ENCODE measurements at places on chromosomes 2 and 18.

DNA sequence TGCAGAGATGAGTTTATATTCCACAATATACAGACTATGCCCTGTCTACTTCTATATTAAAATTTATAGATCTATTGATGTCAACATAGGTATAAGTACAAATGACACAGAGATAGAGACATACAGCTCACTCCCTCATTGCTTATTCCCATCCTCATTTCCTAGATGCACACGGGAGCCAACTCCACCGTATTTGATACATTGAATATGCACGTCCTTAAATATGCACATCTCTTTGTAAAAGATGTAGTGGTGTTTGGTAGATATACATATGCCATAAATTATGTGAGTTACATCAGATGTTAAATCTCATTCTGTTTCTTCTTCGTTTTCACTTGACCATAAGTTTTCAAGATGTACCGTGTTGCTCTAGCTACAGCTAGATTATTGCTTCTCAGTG lies 179.2 kb upstream of the RAB6C start:
- DNase-seq: no peak

GRCh38 chr18:11944252-11944651 lies 36.1 kb upstream of the MPPE1 start:
- no peak for DNase-seq

DNA sequence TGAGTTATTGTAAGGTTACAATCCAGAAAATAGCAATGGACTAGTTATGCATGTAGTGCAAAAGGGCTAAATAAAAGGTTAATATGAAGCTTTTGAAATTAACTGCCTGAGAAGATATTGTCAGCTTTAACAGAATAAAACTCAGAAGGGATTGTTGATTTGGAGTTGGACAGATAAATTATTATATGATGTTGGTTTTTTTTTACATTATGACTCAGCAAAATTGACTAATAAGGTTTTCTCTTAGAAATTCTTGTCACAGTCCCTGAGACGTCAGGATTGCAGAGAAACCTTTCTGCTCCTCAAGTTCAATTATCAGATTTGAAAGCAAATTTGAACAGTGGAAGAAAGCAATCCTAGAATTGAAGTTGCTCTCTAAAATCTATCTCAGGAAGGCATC lies 946.9 kb downstream of the CBLN2 start:
- DNase-seq: no peak

DNA sequence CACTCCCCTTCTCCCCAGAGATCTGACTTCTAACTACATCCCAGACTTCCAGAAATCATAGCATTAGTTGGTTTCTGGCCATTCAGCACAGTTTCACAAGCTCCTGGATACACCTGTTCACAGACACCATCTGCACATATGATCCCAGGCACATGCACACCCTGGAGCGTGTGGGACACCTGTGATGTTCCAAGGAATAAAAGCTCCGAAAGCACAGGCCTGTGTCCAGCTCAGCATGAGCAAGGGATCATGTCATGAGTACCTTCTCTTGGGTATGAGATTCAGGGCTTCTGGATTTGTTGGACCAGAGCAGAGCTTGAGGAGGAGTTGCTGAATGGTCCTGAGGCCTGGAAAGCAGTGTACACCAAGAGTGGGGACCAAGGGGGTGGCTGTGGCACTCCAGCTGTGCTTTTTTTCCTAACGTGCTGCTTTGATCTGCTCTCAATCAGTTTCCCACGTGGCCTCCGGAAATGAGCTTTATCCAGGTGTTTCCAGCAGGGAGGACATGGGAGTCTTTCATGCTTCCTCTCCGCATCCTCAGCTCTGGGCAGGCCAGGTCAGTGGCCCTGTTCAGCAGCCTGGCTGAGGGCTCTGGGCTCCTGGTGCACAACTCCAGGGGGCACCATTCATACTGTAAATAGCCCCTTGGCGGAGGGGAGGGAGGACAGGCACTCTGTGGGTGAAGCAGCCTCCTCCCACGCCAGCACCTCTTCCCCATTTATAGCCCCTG lies 1.8 kb downstream of the DYSF start:
- DNase-seq: no peak

DNA sequence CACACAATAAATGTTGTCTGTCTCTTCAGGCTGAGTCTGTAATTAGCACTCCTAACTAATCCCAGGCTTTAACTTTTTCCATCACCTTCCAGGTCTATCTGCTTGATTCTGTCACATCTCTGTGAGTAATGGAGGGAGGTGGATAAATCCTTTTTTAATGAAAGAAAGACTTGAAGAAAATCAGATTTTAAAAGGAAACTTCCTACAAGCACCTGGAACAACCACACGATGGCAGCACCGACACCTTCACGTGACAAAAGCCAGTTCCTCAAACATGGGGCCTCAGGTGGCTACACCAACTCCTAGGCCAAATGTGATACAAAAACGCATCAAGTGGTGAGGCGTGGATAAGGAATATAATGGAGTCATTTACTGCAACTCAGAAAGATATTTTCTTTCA lies 41.8 kb downstream of the TGFBRAP1 start:
- DNase-seq: no peak

GRCh38 chr2:159410276-159410675 lies 123.8 kb upstream of the WDSUB1 start:
- DNase-seq: no peak
